ENCODE measurements at places on chromosomes 5 and 9. TPM values are rescaled to one million over a fixed set of nuclear protein-coding genes. Genes with fewer than 3 reads are reported as not detected.

DNA sequence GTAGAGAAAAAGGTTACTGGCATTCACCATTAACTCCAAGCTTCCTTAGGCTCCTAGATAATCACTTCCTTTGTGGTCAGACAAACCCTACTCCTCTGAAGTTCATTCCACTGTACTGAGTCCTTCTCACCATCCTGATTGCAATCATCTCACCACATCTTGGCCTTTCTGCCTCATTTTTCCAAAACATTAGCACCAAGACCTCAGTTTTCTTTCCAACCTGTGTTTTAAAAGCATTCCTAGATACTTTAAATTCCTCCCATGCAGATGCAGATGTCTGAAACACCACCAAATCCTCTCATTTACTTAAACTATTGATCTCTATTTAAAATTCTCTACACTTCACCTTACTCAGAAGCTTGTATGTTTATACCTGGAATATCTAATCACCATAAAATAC, 961.3 kb upstream of the CTNND2 start:
- no peaks in the 10 kb centered on the region for H3K27me3 ChIP-seq
- H3K27ac ChIP-seq: no peak overlapping the region
- no peak overlapping the region for H3K4me3 ChIP-seq

- peaks cover 5% of the 10 kb centered on the region for H3K4me1 ChIP-seq
- DNase-seq: no peak
- no peak overlapping the region for H3K4me3 ChIP-seq
- no peaks in the 10 kb centered on the region for H3K36me3 ChIP-seq
These were observed 3.9 kb downstream of the LCN8 start for GRCh38 chr9:136754059-136754572.

- no peak overlapping the region for H3K4me3 ChIP-seq
- H3K36me3 ChIP-seq: peaks cover 58% of the 10 kb centered on the region
- H3K27me3 ChIP-seq: no peaks in the 10 kb centered on the region
- no peaks in the 10 kb centered on the region for H3K4me1 ChIP-seq
- no peak overlapping the region for H3K27ac ChIP-seq
These were observed 237.0 kb downstream of the PAPPA start for GRCh38 chr9:116390303-116391228.

DNA sequence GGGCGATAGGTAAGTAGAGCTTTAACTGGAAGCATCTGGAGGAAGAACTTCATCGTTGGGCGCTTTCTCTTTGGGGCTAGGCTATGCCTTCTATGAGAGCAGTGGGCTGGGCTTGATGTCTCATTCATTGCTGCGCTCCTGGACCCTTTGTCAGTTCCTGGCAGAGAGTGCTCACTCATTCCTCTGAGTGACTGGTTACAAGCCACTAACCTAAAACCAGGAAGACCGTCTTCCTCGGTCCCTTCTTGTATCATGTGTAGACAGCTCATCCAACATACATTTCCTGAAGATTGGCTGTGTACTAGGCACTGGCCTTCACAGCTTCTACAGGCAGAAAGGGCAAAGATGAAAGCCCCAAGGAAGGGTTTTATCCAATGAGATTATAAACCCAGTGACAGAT, 6.4 kb downstream of the SWI5 start:
- no peaks in the 10 kb centered on the region for H3K4me1 ChIP-seq
- H3K36me3 ChIP-seq: no peaks in the 10 kb centered on the region
- no peaks in the 10 kb centered on the region for H3K27me3 ChIP-seq
- H3K4me3 ChIP-seq: no peak overlapping the region

DNA sequence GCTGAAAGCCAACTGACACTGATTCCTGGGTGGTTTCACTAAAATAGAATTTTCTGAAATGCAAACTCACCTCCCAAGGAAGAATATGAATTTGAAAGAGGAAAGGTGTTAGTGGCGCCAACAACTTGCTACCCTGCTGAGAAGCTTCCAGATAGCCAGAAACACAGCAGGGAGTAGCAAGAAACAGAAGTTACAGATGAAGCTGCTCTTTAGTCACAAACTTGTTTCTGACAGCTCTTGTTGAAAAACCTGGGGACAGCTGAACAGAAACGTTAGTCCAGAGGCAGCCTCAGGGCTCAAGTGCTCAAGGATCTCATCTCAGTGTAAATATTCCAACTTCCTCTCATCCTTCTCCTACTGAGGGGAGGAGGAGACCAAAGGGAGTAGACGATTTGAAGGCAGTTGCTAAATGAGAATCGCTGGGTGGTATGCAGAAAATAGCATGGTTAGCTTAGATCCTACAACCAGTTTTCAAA, 184.1 kb downstream of the PDE4D start:
- H3K27me3 ChIP-seq: no peaks in the 10 kb centered on the region
- H3K4me1 ChIP-seq: no peaks in the 10 kb centered on the region
- H3K4me3 ChIP-seq: no peak overlapping the region
- H3K27ac ChIP-seq: no peak overlapping the region

- H3K36me3 ChIP-seq: no peaks in the 10 kb centered on the region
- no peaks in the 10 kb centered on the region for H3K27me3 ChIP-seq
- H3K4me3 ChIP-seq: no peak overlapping the region
- peaks cover 7% of the 10 kb centered on the region for H3K4me1 ChIP-seq
- DNase-seq: no peak
These were observed 15.6 kb upstream of the CARD19 start for GRCh38 chr9:93080406-93080805.

- H3K27ac ChIP-seq: no peak overlapping the region
- peaks cover 9% of the 10 kb centered on the region for H3K27me3 ChIP-seq
- H3K4me3 ChIP-seq: no peak overlapping the region
- no peak for DNase-seq
These were observed 513.9 kb downstream of the CTNND2 start for GRCh38 chr5:11390291-11390767.

DNA sequence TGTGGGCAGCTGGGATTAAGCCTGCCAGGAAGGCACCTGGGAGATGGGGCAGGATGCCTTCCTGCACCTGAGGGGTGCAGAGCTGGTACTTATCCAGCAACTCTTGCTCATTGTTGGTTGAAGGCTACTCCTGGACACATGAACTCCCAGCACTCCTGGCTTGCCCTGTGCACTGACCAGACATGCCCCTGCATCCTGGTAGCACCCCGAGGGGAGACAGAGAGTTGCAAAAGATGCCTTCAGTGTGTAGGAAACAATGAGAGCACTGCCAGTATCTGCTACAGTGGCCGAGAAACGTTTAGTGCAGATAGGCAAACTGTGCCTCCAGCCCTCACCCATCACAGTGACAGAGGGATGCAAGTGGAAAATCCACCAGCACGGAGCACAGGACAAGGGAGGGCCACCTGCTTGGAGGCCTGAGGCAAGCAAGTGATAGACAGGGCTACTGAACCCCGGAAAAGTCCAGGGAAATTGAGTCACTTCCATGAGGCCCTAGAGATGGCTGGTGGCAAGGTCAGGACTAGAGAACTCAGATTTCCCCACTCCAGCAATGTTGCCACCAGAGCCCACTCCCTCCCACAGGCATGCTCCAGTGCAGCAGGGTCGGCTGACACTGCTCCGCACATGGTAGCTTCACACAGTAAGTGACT, 171.1 kb downstream of the FSTL4 start:
- no peak overlapping the region for H3K27ac ChIP-seq
- no peaks in the 10 kb centered on the region for H3K36me3 ChIP-seq
- DNase-seq: no peak
- H3K4me1 ChIP-seq: no peaks in the 10 kb centered on the region
- no peak overlapping the region for H3K4me3 ChIP-seq

- H3K4me3 ChIP-seq: no peak overlapping the region
- DNase-seq: peak; percentile 29
- no peaks in the 10 kb centered on the region for H3K36me3 ChIP-seq
- no peak overlapping the region for H3K27ac ChIP-seq
- peaks cover 7% of the 10 kb centered on the region for H3K4me1 ChIP-seq
These were observed 34.5 kb upstream of the ZNF366 start for GRCh38 chr5:72541501-72542225.

DNA sequence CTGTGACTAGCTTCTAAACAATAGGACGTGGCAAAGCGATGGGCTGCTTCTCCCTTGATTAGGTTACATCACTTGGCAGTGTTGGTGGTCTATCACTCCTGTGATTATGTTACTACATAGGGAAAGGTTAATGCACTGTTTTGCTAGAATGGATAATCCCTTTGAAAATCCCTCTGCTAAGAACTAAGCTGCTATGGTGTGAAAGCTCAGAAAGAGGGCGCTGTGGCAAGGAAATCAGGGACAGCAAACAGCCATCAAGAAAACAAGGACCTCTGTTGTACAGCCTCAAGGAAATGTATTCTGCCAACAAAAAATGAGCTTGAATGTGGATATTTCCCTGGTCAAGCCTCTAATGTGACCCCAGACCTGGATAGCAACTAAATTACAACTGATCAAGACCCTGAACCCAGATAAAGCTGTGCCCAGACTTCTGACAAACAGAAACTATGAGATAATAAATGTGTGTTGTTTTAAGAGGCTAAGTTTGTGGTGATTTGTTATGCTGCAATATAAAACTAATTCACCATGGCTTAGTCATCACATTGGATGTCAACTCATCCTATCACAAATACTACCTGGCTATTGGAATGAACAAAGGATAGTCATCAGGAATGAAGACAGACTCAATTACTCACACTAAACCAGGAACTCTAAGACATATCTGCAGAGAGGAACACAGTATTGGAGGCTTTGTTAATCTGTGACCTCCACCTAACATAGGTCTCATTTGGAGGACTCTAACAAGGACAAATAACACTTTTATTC, 1215.9 kb downstream of the EFNA5 start:
- DNase-seq: peak; percentile 2
- no peaks in the 10 kb centered on the region for H3K27me3 ChIP-seq
- no peaks in the 10 kb centered on the region for H3K36me3 ChIP-seq
- no peaks in the 10 kb centered on the region for H3K4me1 ChIP-seq
- H3K27ac ChIP-seq: no peak overlapping the region
- no peak overlapping the region for H3K4me3 ChIP-seq

Gene PLAC8L1
- 0.55 TPM for polyA plus RNA-seq

Gene PCDHGA11
- 0.18 TPM for polyA plus RNA-seq

Gene PCSK5
- polyA plus RNA-seq: 0.03 TPM

Gene SMIM33
- polyA plus RNA-seq: not detected

Gene MORN5
- not detected for polyA plus RNA-seq

Gene PPIC
- 55.1 TPM for polyA plus RNA-seq

Measured in SK-N-SH (cell line).